NCI-H187 (cell line): ENCODE measurements at places on chromosomes 11 and 22.

DNA sequence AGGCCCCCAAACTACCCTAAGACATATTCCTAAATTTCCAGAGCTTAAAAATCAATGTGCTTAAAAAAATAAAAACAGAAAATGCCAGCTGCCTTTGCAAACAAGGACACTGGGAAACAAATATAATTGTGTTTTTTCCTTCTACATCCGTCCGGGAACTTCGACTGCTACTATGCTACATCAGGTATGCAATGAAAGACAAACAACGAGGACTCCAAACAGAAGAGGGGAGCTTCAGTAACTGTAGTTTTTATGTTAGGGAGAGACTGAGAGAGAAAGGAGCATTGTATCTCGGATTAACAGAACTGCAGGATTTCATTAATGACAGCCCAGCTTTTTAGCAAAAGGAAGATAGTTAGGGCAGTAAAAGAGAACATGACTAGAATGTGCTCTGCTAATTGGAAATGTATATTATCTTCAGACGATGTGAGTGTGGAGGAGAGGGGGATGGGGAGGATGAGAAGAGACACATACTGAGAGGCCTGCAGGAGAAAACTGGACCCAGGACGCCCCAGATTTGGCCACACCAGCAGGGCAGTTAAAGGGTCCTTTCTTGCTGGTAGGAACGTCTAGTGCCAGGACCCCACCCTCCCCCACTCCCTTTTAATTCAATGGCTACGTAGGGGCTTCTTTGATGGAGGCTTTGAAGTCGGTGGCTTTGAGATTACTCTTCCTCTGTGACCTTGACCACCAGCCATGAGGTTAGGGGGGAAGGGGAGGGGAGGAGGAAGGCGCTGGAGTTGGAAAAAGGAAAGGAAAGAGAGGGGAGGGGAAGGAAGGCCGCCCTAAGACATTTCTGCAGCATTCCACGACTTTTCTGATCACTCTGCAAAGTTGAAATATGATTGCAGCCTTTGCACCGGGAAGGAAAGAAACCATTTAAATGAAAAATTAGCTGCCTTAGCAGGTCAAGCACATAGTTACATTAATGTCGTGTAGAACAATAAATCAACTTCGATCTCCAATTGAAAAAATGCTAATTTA lies 187.1 kb downstream of the BLID start:
- no peak for DNase-seq

- no peak for DNase-seq
Measured at GRCh38 chr11:88012456-88012855, 162.8 kb downstream of the RAB38 start.

GRCh38 chr11:117316197-117316961 lies at the start of gene BACE1:
Gene BACE1 (minus strand): TSS chr11:117316256. CDS start chr11:117315795, 461 bp downstream.
- DNase-seq: peak; percentile 48

GRCh38 chr11:97607291-97608000 lies 1217.6 kb downstream of the JRKL start:
- no peak for DNase-seq

GRCh38 chr11:116331381-116331780 lies 441.4 kb downstream of the BUD13 start:
- no peak for DNase-seq

DNA sequence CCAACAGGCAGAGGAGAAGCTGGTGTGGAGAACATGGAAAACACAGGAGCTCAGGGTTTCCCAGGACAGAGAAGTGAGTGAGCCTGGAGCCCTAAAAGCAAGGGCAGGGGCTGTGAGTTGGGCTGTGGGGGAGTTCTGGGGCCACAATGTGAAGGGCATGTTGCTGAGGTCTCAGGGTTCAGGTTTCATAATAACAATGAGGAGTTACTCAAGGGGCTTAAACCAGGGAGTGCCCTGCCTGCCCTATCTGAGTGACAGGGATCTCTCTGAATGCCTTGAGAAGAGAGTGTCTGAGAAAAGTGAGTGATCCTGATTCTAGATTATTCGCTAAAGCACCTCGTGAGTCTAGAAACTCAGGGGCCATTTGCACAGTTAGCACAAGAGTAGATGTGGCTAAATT lies 129.6 kb downstream of the VPREB1 start:
- DNase-seq: no peak

- no peak for DNase-seq
Measured at GRCh38 chr11:2651054-2651617, 48.7 kb downstream of the KCNQ1OT1 start.

DNA sequence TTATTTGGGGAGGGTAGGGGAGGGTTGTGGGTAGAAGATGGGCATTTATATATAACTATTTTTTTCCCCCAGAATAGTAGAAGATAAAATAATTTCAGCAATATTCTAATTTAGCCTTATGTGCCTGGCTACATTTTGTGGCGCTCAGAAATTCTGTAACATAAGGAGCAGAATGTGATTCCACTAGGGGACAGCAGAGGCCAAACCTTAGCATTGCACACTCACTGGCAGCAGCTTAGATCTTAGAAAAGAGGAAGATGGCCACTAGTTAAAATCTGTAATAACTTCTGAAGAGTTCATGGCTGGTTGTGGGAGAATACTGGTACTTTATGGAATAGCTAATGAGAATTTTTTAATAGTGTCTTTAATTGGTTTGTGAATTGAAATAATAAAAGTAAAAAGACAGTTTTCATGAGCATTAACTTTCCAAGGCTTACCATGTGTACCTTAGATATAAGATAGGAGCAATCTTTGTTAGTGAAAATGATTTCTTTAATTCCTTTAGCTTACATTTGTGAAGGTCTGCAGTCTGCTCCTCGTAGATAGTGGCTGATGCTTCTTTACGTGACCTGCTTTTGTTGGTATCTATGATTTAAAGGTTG lies 33.1 kb downstream of the DDX10 start:
- DNase-seq: peak; percentile 39

DNA sequence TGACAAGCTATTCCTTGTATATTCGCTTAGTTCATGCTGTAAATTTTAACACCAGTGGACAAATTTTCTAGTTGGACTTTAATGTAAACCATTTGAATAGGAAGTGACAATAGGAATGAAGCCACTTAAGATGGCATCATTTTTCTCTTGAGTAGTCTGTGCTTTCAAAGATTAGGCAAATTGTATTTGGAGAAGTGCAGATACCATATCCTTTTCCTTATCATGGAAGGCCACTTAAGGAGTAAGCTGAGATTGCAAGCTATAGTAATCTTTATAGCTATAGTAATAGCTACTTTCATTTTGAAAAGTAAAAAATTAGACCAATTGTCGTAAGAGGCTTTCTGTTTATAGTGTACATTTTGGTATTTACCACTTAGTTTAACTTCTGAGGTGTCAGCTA lies 12.8 kb downstream of the CAPRIN1 start:
- no peak for DNase-seq

GRCh38 chr11:75735181-75735845 lies 17.7 kb downstream of the MOGAT2 start:
- DNase-seq: no peak

DNA sequence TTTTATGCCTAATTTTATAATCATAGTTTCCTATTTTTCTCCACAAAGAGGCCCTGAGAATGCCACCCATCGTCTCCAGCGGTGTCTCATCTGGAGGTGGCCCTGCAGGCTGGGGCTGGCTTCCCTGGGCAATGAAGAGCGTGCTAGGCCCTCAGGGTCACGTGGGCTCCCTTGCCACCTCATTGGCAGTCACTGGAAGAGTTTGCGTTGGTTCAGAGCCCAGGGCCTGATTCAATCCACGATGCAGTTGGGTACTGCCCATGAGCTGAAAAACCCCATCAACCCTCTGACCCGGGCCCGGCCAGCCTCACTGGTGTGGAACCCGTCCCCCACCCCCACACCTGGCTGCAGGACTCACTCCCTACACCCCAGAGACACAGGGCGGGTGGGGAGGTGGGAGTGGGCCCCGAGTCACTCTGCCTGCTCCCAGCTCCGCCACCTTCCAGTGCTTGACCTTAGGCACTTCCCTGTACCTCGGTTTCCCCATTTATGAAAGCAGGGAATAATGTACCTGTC lies 43.4 kb upstream of the A4GALT start:
- DNase-seq: no peak

DNA sequence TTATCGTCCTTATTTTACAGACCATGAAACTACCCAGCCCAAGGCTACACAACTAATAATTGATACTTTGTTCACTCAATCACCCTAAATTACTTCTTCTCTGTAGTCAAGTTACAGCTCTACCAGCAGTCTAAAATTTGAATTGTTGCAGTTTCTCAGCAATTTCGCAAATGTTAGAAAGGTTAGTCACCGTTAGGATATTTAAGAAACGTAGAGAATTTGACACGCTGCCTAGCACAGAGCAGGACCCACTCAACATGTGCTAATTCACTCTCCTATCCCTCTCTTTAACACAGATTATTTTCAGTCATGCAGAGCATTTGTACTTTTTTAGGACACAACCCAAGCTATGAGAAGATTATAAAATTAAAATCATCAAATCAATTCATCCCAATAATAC lies 771.1 kb upstream of the LUZP2 start:
- no peak for DNase-seq

- no peak for DNase-seq
Measured at GRCh38 chr11:126492331-126493082, 137.0 kb downstream of the ST3GAL4 start.

GRCh38 chr11:61477727-61478148 lies 30.8 kb upstream of the LRRC10B start:
- DNase-seq: no peak

- no peak for DNase-seq
Measured at GRCh38 chr11:43578346-43579170, 102.0 kb upstream of the HSD17B12 start.

GRCh38 chr11:116849486-116849885 lies 12.1 kb upstream of the APOA1 start:
- no peak for DNase-seq

GRCh38 chr11:6717426-6717825 lies 34.3 kb upstream of the MRPL17 start:
- no peak for DNase-seq
